HFFc6 (cell line): ENCODE measurements at places on chromosomes 2 and 18.

GRCh38 chr2:215395687-215396460 is 40.0 kb downstream of the FN1 start:
- H3K36me3 ChIP-seq, result peaks cover 76% of the 10 kb centered on the region
- H3K27ac ChIP-seq, result peak overlapping the region; percentile 61
- H3K4me1 ChIP-seq, result peaks cover 70% of the 10 kb centered on the region
- peak overlapping the region; percentile 20; the same call in 1 of the 2 replicates for H3K4me3 ChIP-seq
- H3K27me3 ChIP-seq, result peaks cover 24% of the 10 kb centered on the region

GRCh38 chr2:238848976-238849853 is 1.3 kb downstream of the TWIST2 start:
- H3K27me3 ChIP-seq, result peaks cover 6% of the 10 kb centered on the region; the same call in 1 of the 2 replicates
- DNase-seq, result no peak
- H3K27ac ChIP-seq, result peak overlapping the region; percentile 92

DNA sequence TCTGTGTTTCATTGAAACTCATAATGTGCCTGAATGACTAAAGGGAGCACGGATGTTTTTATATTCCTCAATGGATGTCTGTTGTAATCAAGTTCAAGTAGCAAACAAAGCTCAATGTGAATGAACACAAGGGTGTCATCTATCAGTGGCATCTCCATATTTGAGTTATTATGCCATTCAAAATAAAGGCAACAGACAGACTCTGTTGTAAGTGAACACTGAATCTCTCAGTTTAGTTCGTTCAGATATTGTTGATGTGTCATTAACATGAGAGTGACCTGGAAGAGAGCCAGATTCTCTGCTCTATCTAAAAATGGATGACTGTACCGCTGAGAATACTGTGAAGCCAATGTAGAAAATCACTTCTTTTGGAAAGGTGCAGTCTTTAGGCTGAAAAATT is 118.7 kb downstream of the NUP35 start:
- no peaks in the 10 kb centered on the region for H3K4me1 ChIP-seq
- DNase-seq, result no peak
- H3K27me3 ChIP-seq, result no peaks in the 10 kb centered on the region
- H3K4me3 ChIP-seq, result no peak overlapping the region
- no peak overlapping the region for H3K27ac ChIP-seq

- H3K27ac ChIP-seq, result no peak overlapping the region
- no peaks in the 10 kb centered on the region for H3K36me3 ChIP-seq
- no peaks in the 10 kb centered on the region for H3K27me3 ChIP-seq
- no peaks in the 10 kb centered on the region for H3K4me1 ChIP-seq
Observed at GRCh38 chr2:16553226-16553625, 112.4 kb downstream of the CYRIA start.

DNA sequence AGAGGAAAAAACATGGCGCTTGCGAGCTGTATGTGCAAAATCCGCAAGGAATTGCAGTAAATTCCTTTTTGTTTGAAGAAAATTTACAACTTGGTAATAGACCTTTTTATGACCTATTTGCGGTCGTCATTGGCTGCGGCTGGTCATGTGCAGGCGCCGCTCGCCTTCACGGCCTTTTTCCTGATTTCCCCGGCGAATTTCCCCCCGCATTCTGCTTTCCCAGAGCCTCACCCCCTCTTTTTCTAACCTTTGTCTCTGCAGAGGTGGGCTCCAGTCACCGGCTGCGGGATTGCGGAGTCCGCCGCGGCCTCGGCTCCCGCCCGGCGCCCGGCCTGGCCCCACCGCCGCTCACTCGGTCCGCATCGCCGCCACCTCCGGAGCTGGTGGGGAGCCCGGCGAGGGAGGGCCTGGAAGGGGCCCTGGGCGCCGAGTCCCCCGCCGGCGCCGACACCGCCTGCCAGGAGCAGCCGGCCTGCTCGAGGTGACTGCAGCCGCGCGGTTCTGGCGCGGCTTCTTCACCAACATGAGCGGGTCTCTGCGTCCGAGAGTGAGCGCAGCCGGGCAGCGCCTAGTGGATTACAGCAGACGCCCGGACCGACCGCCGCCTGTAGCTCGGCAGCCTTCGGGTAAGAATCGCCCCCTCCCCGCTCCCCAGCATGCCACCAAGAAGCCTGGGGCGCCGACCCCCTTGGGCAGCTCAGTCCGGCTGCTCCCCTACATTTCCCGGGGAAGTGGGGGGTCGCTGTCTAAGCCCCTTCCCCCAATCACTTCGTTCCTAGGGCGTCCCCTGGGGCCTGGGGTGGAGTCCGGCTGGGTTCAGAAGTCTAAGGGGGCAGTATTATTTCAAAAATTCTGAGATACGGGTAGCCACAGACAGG is 7.1 kb downstream of the HOXD8 start:
- peaks cover 57% of the 10 kb centered on the region for H3K4me1 ChIP-seq
- DNase-seq, result no peak
- peaks cover 5% of the 10 kb centered on the region; the same call in 1 of the 2 replicates for H3K36me3 ChIP-seq

- no peaks in the 10 kb centered on the region for H3K36me3 ChIP-seq
- peak overlapping the region; percentile 92 for H3K4me3 ChIP-seq
- H3K4me1 ChIP-seq, result peaks cover 56% of the 10 kb centered on the region
- H3K27ac ChIP-seq, result peak overlapping the region; percentile 81
- peak; percentile 48 for DNase-seq
Observed at GRCh38 chr2:205683502-205684367, 1.4 kb downstream of the NRP2 start.

DNA sequence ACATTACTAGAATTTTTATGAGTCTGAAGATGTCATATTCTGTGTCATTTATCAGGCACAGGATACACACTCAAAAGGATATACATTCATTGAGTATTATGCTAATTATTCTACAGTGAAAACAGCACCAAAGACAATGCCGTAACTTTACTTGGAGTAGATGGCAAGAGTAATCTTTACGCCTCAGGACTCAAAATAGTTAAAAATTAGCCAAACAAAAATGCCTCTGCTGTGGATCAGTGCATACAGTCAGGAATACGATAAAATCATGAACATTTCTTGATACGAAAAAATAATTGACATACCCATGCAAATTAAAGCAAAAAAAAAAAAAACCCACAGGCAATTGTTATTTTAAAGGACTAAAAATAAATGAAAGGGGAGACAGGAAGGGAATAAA is 129.7 kb downstream of the NETO1 start:
- H3K4me1 ChIP-seq, result no peaks in the 10 kb centered on the region; the same call in 1 of the 2 replicates
- no peaks in the 10 kb centered on the region for H3K36me3 ChIP-seq
- no peak for DNase-seq
- no peak overlapping the region for H3K4me3 ChIP-seq

DNA sequence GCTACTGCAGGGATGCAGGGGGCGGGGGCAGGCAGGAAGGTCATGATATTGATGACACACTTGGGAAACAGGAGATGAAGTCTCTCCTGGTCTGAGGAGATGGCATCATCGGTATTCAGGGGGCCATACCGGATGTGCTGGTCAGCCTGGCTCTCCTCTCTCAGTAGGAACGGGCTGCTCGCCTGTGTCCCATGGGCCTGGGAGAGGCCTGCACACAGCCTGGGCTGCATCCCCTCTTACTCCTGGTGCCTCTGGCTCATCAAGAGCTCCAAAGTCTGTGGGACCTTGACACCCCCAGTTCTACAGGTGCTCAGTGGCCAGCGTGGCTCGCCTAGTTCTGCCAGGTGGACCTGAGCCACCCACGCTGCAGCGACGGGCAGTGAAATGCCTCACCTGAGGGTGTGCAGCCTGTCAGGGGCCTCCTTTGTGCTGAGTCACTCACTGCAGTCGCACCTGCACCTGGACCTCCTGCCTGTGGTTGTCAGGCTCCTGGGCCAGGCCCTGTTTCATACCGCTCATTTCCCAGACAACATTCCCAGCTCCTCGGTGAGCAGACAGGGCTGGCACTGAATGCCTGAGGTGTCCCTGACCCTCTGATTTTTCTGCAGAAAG is 18.6 kb upstream of the CNDP1 start:
- no peak overlapping the region for H3K27ac ChIP-seq
- DNase-seq, result no peak
- no peaks in the 10 kb centered on the region for H3K4me1 ChIP-seq
- no peak overlapping the region for H3K4me3 ChIP-seq
- no peaks in the 10 kb centered on the region for H3K27me3 ChIP-seq

DNA sequence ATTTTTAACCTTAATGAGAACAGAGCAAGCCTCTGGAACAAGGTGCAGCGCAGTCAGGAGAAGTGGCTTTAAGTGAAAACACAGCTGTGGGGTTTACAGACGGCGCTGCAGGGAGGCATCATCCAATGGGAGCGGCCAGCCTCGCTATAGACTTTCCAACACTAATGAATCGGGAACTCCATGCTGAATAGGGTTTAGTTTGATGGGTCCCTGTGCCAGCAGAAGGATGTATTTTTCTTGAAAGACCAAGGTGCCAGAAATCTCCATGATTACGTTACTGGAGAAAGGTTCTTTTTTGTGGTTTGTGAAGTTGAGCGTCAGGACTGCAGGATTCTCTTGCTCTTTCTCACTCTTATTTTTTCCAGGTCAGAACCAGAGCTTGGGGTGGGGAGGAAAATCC is 87.9 kb upstream of the ALPP start:
- no peak overlapping the region for H3K27ac ChIP-seq
- no peak for DNase-seq
- no peaks in the 10 kb centered on the region for H3K27me3 ChIP-seq
- H3K4me1 ChIP-seq, result no peaks in the 10 kb centered on the region
- no peaks in the 10 kb centered on the region for H3K36me3 ChIP-seq

GRCh38 chr2:213679894-213680293 is 395.6 kb downstream of the SPAG16 start:
- no peak overlapping the region for H3K4me3 ChIP-seq
- H3K4me1 ChIP-seq, result no peaks in the 10 kb centered on the region
- H3K27ac ChIP-seq, result no peak overlapping the region
- H3K36me3 ChIP-seq, result no peaks in the 10 kb centered on the region
- DNase-seq, result no peak

DNA sequence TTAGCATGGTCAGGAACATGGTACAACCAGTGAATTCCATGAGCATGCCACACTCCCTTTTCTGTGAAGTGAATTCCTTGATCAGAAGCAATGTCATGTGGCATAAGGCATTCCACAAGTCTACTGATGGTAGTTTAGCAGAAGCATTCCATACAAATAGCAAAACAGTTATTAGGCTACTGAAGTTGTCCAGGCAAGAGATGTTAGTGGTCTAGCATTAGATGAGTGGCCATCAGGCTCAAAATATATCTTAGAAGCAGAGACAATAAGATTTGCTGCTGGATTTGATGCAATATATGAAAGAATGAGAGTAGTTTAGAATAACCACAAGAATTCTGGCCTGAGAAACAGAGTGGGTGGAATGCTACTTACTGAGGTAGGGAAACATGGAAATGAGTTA is 355.3 kb upstream of the NRXN1 start:
- DNase-seq, result peak; percentile 36
- H3K4me1 ChIP-seq, result peaks cover 10% of the 10 kb centered on the region

DNA sequence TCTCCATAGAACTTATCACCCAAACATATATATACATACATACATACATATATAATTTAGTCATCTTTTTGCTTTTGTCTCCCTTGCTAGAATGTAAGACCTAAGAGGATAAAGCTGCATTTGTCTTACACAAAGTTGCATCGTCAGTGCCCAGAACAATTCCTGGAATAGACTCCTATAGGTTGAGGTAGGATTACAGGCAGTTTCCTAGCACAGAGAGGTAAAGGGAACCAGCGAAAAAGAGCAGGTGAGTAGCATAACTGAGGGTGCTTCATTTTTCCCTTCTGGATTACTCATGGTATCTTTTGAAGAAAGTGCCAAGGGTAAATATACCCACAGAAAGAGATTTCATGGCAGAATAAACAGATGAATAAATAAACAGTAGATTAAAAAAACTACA is 68.1 kb upstream of the AMMECR1L start:
- H3K27me3 ChIP-seq, result no peaks in the 10 kb centered on the region
- peaks cover 19% of the 10 kb centered on the region for H3K36me3 ChIP-seq
- H3K4me1 ChIP-seq, result peaks cover 5% of the 10 kb centered on the region; the same call in 1 of the 2 replicates
- no peak for DNase-seq

DNA sequence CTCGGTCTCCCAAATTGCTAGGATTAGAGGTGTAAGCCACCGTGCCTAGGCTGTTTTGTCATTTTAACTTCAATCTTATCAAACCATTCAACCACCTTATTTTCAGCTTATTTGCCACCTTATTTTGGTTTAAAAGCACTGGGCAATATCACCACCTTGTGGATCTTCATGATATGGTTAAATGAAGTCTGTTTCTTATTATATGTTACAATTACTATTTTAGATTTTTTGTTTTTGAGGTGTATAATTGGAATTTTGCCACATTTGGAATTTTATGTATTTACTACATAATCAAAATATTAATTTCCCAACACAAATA is 43.8 kb upstream of the SCN9A start:
- H3K4me1 ChIP-seq, result peaks cover 12% of the 10 kb centered on the region
- peak; percentile 54 for DNase-seq
- no peaks in the 10 kb centered on the region for H3K36me3 ChIP-seq
- H3K4me3 ChIP-seq, result no peak overlapping the region
- peak overlapping the region; percentile 47 for H3K27ac ChIP-seq
- no peaks in the 10 kb centered on the region for H3K27me3 ChIP-seq

DNA sequence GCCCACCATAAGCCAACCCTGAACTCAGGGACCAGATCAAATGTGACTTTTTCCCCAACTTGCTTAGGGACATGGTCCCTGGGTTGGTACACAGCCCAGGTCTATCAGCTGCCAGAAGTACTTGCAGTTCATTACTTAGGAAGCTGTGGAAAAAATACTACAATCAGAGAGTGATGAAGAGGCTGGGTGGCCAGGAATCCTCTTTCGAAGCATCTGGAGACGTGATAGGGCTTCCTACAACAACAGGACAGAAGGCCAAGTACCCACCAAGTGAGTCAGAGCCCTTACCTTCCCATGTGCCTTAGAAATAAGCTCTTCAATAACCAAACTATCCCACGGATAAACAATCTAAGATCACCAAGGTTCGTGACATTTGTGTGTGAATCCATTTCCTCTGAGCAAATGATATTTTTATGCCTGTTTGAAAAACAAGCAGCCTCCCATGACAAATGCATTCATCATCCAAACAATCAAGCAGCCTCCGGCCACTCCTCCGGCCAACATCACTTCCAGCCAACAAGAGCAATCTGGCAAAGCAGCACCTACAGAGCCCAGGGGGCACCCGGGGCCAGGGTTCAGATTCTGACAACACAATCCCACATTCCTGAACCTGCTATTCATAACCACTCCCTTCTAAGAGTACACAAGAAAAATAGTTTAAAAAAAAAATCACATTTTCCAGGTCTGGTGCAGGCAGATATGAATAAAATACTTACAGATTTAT is 26.4 kb downstream of the TBC1D8 start:
- peak; percentile 92 for DNase-seq
- peak overlapping the region; percentile 74 for H3K4me3 ChIP-seq
- H3K27ac ChIP-seq, result peak overlapping the region; percentile 85
- H3K4me1 ChIP-seq, result peaks cover 50% of the 10 kb centered on the region

DNA sequence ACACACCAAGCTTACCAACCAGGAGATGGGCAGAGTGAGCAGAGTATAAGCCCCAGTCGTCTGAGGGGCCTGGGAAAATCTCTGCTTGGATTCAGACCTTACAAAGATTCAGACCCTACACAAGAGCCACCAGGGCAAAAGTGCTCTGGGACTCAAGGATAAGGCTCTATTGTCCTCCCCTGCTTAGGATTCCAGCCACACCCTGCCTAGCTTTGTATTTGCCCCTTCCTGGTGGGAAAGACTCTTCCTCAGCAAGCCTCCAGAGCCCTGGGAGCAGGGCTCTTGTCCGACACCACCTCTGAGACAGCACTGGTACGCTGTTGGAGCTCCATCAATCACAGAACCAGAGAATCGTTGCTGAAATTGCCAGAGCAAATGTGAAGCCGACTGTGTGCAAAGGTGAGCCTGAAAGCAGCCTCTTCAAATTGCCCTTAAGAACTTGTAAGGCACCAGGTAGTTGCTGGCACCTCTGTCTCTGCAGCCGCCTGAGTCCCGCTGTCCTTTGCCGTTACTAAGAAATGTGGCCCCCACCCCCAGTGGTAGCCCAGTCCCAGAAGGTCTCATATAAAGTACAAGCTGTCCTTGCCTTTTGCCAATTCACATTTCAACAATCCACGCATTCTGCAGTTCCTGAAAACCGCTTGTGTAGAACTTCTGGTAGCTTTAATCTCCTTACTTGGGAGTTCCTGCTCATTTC is 148.7 kb downstream of the CTIF start:
- no peak for DNase-seq
- H3K27ac ChIP-seq, result no peak overlapping the region
- H3K4me1 ChIP-seq, result peaks cover 11% of the 10 kb centered on the region; the same call in 1 of the 2 replicates
- peaks cover 27% of the 10 kb centered on the region for H3K36me3 ChIP-seq
